ENCODE measurements at places on chromosomes 13 and 19.

GRCh38 chr13:106919638-106920037 is 351.7 kb upstream of the ARGLU1 start:
- no peak for DNase-seq

DNA sequence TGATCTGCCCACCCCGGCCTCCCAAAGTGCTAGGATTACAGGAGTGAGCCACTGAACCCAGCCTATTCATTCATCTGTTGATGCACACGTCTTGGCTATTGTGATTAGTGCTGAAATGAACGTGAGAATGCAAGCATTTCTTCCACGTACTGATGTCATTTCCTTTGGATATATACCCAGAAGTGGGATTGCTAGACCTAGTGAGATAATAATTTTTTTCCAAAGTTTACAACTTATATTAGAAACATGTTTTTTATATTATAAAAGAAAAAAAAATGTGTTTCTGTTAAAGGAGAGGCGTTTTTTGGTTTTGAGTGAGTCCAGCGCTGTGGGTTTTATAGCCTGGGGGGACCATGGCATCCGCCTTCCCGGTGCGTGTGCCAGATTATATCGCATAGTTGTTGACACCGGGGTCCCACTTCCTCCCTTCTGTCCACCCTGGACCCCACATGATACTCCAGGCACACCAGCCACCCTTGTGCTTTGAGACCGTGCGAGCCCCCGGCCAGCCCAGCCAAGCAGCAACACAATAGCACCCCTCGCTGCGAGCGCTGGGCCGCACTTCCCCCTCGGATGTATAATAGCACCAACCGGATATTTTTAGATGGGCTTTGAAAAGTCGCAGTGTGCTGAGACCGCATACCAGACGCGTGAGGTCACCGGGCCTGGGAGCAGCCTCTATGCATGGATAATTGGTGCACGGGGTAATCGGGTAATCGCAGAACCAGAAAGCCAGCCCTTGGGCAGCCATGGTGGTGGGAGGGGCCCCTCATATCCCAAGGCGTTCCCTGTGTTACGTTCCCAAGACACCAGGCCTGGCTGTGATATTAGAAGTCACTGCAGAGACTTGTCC is 59.6 kb downstream of the MYO9B start:
- no peak for DNase-seq

DNA sequence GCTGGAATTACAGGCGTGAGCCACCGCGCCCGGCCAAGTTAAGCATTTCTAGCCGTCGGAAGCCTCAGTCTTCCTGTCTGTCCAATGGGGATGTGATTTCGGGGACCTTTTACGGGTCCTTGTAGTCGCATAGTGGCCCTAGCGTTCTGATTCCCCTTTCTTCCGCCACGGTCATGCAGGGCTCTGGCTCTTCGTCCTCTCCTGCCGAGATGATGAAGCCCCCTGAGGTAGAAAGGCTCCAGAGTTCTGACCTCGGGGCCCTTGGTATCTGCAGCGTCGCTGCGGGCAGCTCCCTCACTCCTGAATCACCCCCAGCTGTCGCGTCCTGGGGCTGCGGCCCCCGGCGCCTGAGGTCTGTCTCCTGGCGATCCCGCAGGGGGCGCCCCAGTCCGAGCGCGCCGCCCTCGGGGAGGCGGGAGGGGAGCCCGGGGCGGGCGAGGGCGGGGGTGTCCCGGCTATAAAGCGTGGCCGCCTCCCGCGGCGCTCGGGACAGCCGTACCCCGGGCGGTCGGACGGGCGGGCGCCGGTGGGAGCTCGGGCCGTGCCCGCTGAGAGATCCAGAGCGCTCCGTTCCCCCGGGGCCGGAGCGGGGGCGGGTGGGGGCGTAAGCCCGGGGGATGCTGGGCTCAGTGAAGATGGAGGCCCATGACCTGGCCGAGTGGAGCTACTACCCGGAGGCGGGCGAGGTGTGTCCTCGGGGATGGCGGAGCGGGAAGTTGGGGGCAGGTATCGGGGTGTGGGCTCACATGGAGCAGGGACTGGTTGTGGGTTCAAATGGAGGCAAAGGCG is at the start of gene FOXA3:
TSS of gene FOXA3 (plus strand) at position 487 of the 789 bp plus-strand sequence. CDS start at position 618, 131 bp downstream.
- peak; percentile 52 for DNase-seq

- DNase-seq: no peak
These were observed 118.4 kb upstream of the OBI1 start for GRCh38 chr13:78777396-78777795.

GRCh38 chr19:29988351-29988750 is 46.3 kb downstream of the URI1 start:
- no peak for DNase-seq

DNA sequence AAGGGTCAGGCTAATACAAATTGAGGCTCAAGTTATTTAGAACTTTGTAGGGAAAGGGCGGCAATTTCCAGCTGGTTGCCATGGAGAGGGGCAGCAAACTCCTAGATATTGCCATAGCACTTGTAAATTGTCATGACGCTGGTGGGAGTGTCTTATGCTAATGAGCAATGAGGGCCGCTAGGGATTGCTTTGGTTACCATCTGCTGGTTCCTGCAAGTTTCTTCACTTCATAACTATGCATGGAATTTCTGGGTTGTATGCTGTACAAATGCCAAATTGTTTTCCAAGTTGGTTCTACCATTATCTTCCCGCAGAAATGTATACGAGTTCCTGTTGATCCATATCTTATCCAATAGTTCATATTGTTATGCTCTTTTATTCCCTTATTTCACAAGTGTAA is 1339.4 kb downstream of the EFNB2 start:
- DNase-seq: no peak

DNA sequence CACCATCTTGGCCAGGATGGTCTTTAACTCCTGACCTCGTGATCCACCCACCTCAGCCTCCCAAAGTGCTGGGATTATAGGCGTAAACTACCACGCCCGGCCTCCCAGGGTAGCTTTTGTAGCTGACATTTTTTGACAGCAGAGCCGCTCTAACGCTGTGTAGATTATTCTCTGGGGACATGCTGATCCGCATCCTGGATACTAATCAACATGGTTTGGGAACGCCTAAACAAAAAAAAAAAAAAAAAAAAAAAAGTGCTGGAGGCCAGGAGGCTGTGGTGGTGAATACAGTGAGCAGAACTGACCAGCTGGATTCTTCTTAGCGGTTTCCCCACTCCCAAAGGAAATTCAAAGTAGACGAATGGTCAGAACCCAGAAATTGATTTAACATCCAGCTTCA is 5.1 kb downstream of the LONP1 start:
- no peak for DNase-seq

DNA sequence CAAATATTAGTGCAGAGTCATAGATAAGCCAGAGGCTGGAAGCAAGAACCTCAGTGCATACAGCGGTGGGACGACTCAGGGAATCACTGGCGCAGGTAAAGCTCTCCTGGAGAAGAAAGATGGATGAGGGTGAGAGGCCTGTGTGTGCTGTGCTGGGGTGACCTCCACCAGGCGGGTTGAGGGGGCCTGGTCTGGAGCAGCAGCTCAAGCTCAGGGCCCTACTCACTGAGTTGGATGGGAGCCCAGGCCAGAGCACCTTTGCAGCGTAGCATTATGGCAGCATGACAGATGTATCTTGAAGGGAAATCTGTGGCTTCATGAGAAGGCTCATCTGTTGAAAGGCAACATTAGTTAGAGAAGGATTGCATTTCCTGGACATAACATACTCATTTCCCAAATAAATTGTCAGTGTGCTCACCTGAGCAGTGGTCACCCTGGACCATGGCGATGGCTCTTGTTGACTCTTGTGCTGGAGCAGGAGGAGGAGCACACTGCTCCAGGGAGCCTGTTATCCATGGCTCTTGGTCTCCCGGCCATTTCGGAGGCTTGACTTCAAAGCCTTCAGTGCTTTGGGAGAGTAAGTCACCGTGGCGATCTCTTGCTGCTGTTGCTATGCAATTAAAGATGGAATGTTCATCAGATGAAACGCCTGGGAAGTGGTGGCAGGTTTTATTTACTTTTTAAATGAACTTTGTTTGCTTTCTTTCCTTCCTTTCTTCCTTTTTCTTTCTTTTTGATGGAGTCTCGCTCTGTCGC is 25.0 kb downstream of the HNRNPM start:
- DNase-seq: no peak

- DNase-seq: no peak
These were observed 46.8 kb downstream of the SLC7A1 start for GRCh38 chr13:29548722-29549121.

DNA sequence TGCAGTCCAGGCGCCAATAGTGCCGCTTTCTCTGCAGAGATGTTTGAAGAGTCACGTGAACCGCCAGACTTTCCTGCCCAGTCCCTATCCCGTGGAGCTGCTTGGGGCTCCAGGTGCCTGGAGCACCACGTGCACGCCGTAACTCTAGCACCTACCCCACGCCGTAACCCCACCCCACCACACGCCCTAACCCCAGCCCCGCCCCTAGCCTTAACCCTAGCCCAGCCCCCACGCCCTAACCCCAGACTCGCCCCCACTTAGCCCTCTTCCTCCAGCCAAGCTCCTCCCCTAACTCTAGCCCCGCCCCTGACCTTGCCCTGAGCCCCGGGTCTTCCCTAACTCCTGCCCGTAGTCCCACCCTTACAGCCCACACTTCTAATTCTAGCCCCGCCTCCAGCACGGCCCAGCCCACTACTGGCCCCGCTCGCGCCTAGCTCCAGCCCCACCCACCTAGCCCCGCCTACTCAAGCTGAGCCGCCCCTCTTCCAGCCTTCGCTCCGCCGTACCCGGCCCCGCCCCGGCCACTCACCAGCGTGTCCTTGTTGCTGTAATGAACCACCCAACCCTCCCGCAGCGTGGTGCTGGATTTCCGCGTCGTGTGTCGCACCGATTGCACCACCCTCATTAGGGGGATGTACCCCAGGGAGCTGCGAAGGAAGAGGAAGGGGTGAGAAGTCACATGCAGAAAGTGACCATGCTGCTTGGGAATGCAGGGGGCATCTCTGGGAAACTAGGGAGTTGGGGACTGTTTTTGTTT is 19.5 kb downstream of the PRKD2 start:
- DNase-seq: no peak

DNA sequence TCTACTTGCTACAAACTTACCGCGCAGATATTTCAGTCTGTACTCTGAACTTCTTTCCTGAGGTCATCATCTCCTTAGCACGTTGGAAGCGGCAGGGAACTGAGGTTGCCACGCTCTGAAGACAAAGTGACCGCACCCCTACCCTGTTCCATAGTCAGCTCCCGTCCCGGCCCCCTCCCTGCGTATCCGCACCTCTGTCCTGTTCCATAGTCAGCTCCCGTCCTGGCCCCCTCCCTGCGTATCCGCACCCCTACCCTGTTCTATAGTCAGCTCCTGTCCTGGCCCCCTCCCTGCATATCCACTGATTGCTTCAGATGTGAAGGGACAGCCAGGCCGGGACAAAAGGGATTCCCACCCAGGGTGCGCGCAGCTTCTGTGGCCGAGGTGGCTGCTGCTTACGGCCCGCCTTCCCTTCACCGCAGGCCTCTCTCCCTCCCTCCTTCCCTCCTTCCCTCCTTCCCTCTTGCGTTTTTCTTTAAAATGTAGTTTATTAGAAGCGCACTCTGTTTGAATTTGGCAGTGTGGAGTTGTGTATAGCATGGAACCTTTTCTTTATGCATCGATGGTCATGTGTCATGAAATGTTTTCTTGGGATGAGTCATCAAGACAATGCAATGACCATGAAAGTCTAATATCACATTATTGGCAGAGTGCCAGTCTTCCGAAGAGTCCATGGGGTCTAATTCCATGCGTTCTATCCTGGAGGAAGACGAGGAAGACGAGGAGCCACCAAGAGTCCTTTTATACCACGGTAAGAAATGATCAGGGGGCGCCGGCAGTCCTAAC is 21.9 kb upstream of the NDUFS7 start:
- no peak for DNase-seq

- DNase-seq: no peak
These were observed 49.5 kb downstream of the KDM4B start for GRCh38 chr19:5018224-5019015.

DNA sequence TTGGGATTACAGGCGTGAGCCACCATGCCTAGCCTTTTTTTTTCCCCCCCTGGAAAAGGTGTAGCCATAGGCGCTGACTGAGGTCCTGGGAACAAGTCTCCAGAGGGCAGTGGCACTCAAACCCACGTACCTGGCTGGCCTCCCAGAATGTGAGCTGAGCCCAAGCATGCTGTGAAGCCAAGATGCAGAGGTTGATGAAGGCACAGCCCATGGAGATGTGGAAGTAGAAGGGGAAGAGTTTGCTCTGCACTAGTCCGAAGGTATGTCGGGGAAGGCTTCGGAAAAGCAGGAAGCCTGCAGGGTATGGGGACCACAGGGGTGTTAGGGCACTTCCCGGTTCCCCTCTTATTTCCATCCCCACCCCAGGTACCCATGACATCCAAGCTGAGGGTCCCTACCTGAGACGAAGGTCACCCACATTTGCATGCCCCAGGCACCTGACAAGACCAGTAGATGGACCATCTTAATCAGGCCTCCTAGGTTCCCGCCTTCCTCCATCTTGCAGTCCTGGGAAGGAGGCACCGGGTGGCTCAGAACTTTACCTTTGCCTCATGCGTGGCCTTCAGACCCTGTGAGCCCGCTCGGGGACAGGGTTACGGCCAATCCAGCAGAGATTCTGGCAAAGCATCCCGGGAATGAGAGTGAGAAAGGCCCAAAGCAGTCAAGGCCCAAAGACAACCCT is 805 bp downstream of the TMEM205 start:
- DNase-seq: no peak

GRCh38 chr19:3098515-3099346 is 4.6 kb downstream of the GNA11 start:
- no peak for DNase-seq

DNA sequence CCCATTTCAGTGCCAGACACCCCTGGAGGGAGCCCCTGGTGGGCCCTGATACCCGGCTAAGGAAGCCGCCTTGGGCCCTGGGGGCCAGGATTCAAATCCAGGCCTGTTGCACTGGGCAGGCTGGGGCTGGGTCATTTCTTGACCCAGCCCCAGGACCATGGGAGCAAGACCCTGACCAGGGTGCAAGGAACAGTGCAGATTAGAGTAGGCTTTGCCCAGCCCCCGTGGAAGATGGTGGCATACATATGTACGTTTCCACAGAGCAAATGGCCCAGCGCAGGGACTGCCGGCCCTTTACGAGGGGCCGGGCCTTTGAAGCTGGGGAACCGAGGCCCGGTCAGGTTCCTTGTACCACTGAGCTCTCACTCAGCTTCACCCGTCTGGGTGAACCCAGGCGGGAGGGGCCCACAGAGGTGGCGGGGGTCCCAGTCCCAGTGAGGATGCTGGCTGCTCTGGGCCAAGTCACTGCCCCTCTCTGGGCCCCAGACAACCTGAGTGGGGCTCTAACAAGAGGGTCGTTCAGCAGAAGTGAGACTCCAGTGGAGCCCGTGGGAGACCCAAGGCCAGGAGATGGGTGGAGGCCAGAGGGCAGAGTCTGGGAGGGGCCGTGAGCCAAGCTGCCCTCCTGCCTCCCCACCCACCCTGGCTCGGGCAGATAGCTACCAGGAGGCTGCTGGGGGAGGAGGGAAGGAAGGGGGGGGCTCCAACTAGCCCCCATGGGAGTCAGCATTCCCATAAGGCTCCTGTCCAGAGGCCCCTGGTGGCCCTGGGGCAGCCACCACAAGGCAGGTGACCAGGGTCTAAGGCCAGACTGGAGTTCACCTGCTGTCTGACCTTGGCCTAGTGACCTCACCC is 2.7 kb downstream of the MKNK2 start:
- no peak for DNase-seq

DNA sequence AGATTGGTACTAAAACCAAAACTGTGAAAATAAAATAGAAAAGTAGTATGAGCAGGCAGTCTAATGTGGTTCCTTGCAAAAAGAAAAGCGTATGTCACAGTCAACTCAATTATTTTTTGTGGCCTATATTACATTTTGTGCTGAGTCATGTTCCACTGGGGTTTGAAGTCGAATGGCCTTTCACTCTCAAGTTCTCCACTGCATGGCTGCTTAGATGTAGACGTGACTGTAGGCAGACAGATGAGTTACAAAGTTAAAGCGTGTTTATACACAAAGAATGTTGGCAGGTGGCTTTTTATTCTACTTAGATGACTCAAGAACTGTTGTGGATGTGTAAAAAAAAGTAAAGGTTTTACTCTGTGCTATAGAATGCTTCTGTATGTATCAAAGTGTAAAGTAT is 133.9 kb downstream of the SLITRK6 start:
- DNase-seq: no peak

Measured in stimulated activated naive CD4-positive, alpha-beta T cell treated with Interleukin-2 at 50 U/mL for 16 hours (primary cell).